ENCODE measurements at places on chromosomes 12 and 14.

DNA sequence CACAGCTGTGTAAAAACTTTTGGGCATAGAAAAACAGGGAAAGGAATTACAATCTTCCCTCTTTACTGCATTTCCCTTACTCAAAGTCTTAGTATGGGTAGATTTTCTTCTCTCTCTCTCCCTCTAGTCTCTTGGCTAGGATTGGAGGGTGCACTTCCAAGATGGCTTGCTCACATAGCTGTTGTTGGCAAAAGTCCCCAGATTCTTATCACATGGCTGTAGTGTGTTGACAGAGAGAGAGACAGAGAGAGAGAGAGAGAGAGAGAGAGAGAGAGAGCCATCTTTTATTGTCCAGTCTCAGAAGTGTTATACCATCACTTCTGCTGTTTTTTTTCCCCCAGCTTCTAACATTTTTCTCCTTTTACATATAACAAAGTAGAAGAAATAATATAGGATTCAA lies 6.3 kb upstream of the OR4E2 start:
- DNase-seq: no peak

GRCh38 chr12:95204141-95204866 lies 13.0 kb downstream of the FGD6 start:
- no peak for DNase-seq

GRCh38 chr14:103393676-103394626 lies 8.7 kb downstream of the MARK3 start:
- no peak for DNase-seq

GRCh38 chr12:80293347-80293746 lies 150.7 kb upstream of the PTPRQ start:
- DNase-seq: no peak

GRCh38 chr14:67405771-67406170 lies 6.2 kb downstream of the PLEK2 start:
- no peak for DNase-seq

GRCh38 chr14:44422699-44423098 lies 84.4 kb downstream of the FSCB start:
- no peak for DNase-seq

DNA sequence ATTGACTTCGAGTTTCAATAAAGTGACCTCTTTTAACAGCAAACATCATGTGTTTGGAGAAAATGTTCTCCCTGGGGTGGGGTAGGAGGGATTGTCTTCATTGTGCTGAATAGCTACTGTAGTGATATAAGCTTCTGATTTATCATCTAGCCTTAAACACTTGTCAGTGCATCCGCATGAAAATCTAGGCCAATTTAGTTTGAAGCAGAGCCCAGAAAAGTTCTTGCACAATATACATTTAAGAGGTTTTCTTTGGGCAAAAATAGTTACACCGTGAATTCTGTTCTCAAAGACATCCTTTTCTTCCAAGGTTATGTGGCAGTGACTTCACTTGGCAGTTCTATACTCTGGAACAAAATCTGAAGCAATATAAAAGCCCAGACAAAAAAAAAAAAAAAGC lies 136.0 kb upstream of the IFNG-AS1 start:
- no peak for DNase-seq

- no peak for DNase-seq
Measured at GRCh38 chr12:54719691-54720090, 71.5 kb upstream of the DCD start.

- no peak for DNase-seq
Measured at GRCh38 chr12:88417531-88417930, 162.7 kb downstream of the KITLG start.

DNA sequence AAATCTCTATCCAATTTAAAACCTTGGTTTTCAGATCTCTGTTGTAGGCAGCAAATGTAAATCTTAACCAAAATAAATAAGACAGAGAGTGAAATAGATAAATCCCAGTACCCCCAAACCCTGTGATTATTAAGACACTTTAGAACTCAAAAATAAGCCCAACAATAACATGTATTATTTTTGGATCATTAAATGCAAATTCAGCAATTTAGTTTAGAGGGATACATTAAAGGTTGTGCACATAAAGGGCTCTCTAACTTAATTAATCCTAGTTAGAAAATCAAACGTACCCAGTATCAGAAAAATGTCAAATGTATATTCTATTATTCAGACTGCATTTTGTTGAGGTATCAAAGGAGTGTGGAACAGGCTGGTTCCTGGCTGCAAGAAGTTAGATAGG lies 416.8 kb downstream of the SLC16A7 start:
- DNase-seq: no peak

DNA sequence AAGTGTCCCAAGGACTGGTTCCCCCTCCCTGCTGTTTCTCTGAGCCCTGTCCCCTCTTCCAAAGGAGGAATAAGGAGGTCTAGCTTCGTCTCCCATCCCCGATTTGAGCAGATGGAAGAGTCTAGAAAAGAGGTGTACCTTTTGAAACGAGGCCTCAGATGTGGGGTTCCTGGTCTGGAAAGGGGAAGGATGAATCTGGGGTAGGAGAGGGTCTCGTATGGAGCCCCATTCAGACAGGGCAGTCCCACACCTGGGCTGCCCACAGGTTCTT lies 13.3 kb downstream of the MEG3 start:
- no peak for DNase-seq
